ENCODE measurements at places on chromosomes 6 and 20.

DNA sequence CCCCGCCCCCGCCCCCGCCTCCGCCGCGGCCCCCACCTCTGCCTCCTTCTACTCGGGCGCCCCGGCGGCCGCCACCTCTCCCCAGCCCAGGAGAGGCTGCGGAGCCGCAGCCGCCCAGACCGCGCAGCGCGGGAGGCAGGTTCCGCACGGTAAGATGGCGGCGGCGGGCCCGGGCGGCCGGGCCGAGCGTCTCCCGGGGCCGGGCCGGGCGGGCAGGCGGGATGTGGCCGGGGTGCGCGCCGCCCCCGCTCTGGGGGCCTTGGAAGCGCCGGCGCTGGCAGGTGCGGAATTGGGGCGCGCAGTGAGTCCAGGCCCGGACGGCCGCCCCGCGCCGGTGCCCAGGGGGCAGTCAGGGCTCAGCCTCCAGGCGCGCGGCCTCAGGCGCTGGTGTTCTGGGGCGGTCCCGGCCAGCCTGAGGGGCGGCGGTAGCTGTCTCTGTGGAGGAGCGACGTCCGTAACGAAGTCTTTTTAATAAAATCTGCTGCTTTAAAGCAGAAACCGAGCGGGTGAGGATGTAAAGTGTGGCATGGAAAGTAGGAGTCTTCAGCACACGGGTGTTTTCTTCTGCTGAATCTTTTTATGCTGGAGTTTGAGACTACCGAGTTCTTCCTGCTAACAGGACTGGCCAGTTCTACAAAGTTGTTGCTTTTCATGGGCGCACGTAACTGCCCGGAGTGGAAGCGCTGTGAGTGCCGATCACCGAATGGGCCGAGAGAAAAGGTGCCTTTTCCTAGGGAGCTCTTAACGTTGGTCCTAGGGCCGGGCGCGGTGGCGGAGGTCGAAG, at the start of gene GID8:
Gene GID8, plus strand, starts transcription at position 43 of the 784 bp plus-strand sequence. CDS start 3,356 bp downstream, outside the sequence.
- DNase-seq = no peak

DNA sequence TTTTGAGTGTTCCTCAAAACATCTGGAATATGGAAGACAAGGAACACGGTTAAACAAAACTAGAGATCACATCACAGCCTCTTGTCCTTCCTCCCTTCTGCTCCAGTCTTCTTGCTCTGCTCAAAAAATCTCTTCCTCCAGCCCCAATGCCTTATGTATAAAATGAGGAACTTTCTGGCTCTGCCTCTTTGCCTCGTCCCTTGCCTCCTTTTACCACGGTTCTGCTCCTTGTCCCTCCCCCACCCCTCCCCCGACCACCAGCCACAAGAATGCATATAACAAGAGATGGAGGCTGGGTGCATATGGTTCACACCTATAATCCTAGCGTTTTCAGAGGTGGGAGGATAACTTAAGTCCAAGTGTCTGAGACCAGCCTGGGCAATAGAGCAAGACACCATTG, 43.6 kb downstream of the PLAGL2 start:
- DNase-seq = no peak

- DNase-seq = no peak
These were observed 65.2 kb downstream of the GCNT2 start for GRCh38 chr6:10586302-10586701.

DNA sequence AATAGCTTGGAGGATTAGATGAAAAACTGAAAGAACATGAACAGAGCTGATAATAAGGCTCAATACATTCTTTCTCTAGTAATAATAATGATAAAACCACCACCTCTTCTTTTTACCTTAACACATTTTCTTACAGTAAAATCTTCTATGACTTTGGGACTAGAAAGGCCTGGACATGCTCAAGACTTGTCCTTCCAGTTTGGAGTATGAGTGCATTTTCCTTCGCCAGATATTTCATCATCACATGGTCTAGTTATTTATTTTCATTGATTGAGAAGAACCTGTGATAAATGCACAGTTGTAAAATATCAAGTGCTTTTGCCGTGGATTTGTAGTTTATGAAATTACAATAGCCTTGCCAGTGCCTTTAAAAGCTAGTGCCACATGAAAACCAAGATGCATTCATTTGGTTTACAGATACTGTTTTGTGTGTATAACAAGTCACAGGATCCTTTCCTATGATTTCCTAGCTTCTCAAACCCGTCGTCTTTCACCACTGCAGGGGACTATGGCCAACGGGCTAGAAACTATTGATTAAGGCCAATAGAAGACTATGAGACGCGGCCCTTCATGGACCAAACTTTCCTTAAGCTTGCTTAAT, 200.2 kb upstream of the ZNF217 start:
- DNase-seq = no peak

- peak; percentile 49 for DNase-seq
These were observed 72.9 kb downstream of the CDH26 start for GRCh38 chr20:60031107-60031506.

- no peak for DNase-seq
These were observed 9.2 kb upstream of the DEFB110 start for GRCh38 chr6:50030777-50031562.

DNA sequence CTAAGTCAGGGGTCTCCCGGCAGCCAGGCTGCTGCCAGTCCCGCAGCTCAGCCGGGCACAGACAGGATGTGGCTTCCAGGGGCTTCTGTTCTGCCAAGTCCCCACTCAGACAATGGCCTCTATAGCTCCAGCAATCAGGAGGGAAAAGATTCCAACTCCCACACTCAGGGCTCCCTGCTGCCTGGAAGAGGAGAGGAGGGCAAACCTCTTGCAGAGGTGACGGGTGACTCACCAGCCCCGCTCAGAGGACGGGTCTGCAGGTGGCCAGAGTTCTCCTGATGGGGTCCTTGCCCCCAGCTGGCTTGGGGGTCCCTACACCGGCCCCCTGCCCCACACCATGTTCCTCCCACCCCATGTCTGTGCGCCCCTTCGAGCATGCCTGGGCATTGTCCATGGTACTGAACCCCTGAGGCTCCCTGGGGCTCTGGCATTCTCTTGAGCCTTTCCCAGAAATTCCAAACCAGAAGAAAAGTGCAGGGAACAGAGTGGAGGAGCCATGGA, 32.6 kb downstream of the NTSR1 start:
- DNase-seq = no peak

GRCh38 chr20:8020314-8021079, 936 bp upstream of the TMX4 start:
- no peak for DNase-seq

DNA sequence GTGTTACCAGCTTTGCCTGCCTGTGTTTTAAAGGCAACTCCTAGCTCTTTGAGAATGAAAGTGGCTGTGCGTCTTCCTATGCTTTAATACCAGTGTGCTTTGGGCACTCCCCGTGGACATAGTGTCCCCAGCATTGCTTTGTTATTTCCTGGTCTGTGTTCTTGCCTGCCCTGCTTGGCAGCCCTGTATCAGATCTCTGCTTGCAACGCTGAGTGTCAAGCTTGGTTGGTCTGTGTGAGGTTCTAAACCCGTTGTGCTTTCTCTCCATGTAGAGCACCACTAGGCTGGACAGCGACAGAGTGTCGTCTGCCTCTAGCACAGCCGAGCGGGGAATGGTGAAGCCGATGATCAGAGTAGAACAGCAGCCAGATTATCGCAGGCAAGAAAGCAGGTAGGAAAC, 80.2 kb downstream of the AFDN start:
- DNase-seq = no peak

DNA sequence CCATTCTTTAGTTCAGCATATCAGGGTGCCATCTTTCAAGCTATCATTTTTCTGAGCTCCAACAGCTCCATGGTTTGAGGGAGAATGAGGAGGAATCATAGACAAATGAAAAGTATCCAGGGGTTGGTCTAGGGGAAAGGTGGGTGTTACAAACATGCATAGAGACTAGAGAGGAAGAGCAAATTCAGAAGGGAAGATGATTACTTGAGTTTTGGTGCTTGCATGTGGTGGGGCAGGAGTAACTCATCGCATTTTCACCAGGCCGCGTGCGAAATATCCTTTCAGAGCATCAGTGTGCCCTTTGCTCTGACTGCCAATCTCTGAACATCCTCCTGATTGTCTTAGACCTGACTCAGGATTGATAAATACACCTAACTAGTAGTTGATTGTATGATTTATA, 7.7 kb upstream of the BICRAL start:
- no peak for DNase-seq

DNA sequence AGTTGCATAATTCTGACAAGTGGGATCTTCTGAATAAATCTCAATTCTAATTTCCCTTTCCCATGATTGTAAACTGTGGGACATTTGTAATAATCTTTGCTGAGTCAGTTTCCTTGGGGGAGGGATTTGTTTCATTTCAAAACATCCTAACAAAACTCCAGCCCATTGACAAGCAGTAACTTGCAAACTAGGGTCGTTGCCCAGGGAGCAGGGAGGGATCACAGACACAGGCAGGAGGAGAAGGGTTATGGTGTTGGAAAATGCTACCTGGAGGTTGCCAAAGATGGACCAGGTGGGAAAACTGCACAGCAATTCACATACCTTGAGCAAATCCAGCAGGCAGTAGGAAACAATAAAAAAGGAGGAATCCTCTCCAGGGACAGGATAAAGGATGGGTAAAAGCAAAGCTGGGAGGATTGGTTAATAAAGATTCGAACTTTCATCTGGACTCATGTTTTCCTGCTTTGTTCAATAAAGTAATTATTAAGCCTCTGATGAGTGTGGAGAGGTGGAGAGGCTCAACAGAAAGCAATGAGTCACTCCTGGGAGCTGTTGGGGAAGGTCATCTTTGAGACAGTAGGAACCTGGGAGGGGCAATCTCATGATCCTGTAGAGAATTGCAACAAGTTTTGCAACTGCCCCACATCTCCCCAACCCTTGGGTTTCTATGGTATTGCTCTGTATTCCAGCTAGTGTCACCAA, 87.3 kb upstream of the AKIRIN2 start:
- no peak for DNase-seq

GRCh38 chr6:83265384-83265783, 72.2 kb downstream of the RWDD2A start:
- DNase-seq = no peak

DNA sequence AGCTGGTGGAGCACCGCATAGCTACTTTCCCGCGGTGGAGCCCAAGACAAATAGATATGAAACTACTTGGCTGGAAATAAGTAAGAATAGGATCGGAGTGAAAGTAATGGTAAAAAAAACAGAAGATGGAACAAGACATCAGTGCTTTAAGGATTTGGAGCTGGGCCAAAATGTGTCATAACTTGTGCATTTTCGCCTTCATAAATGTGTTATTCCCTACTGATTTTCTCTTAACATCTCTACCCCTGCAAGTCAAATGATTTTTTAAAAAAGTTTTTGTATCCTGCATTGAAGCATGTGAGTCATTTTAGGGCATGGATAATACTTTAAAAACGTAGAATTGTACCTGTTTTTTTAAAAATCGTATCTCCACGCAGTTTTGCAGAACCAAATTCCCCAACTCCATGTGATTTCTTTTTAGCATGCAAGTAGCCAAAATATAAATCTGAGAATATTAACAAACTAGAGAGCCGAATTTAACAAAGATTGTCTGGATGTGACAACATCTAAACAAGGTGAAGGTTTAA, 882 bp upstream of the FAM184A start:
- no peak for DNase-seq

- DNase-seq = no peak
These were observed 1.1 kb downstream of the ABT1 start for GRCh38 chr6:26597821-26598220.

DNA sequence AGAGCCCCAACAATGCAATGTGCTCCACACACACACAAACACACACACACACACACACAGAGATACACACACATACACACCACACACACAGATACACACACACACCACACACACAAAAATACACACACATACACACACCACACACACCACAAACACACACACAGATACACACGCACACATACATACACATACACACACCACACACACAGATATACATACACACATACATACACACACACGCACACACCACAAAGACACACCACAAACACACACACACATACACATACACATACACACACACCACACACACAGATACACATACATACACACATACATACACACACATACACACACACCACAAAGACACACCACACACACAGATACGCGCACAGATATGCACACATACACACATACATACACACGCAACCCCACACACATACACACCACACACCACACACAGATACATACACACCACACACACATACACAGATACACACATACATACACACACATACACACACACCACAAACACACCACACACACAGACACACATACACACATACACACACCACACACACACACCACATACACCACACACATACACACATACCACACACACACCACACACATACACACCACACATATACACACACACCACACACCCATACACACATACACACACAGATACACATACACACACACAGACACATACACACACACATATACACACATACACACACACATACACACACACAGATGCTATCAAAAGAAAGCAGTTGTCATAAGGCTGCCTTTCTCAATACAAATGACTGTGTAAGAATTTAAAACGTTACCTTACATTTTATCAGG, 128.0 kb downstream of the FOXC1 start:
- no peak for DNase-seq

DNA sequence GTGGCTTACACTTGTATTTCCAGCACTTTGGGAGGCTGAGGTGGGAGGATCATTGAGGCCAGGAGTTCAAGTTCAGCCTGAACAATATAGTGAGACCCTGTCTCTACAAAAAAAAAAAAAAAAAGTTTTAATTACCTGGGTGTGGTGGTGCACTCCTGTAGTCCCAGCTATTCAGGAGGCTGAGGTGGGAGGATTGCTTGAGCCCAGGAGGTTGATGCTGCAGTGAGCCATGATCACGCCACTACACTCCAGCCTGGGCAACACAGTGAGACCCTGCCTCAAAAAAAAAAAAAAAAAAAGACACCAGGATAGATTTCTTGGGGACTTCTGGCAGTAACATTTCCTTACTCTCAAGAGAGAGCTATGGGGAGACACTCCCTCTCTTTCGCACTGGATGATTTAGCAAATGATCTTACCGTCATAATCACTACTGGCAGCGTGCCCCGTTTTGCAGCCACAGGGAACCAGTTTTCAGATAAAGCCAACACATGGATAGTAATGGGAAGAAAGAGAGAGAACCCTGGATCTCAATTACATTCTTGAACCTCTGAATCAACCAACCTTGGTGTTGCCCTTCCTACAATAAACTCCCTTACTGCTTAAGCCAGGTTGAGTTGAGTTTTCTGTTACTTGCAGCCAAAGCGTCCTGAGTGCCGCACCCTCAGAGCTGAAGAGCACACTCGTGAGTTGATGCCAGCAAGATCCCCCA, 18.1 kb upstream of the PTPN1 start:
- no peak for DNase-seq

GRCh38 chr6:134805168-134805567, 144.7 kb downstream of the ALDH8A1 start:
- no peak for DNase-seq

DNA sequence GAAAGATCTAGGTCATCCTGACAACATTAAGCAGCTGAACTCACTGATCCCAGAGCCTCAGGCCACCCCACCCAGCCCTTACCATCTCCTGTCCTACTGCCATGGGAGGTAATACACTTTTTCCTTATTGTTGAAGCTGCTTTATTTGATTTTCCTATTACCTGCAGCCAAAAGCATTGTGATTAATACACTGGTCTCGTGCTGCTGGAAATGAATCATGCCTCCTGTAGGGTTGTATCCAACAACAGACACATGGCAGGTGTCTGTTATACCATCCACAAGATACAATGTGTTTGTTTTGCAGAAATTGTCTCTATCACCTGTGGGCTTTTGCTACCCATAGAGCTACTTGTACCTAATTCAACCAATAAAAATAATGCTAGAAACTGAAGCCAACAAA, 34.2 kb downstream of the MYLIP start:
- DNase-seq = no peak
